Stimulated activated naive CD4-positive, alpha-beta T cell (primary cell): ENCODE measurements at places on chromosomes 16 and 17.

- DNase-seq = no peak
These were observed 11.0 kb upstream of the NXPH3 start for GRCh38 chr17:49564638-49565037.

GRCh38 chr16:86020971-86021370 lies 122.0 kb downstream of the IRF8 start:
- no peak for DNase-seq

DNA sequence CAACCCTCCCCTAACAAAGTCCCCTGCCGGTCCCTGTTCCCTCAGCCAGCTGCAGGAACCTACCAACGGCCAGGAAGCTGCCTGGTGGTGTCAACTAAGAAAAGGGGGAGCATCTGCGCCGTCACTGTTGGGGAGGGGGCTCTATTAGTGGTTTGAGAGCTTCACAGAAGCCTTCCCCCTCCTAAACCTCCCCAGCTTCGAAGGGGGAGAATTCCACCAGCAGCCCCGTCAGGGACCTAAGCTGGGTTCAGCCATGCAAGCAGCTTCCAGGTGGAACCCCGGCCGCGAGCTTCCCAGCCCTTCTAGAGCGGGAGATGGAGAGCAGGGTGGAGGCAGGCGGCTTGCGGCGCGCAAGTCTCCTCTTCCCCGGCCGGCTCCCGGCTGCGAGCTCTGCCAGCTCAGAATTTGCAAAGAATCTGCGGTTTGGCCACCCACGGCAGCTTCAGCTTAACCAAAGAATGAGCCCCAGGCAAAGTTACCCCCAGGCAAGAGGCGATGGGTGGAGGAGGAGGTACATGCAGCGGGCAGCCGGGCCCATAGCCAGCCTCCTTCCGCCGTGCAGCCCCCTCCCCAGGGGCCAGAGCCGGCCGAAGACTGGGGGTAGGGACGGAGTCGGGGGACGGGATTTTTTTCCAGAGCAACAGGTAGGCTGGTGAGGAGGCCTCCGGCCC lies 33.7 kb downstream of the DDX19A start:
- DNase-seq = peak; percentile 40

DNA sequence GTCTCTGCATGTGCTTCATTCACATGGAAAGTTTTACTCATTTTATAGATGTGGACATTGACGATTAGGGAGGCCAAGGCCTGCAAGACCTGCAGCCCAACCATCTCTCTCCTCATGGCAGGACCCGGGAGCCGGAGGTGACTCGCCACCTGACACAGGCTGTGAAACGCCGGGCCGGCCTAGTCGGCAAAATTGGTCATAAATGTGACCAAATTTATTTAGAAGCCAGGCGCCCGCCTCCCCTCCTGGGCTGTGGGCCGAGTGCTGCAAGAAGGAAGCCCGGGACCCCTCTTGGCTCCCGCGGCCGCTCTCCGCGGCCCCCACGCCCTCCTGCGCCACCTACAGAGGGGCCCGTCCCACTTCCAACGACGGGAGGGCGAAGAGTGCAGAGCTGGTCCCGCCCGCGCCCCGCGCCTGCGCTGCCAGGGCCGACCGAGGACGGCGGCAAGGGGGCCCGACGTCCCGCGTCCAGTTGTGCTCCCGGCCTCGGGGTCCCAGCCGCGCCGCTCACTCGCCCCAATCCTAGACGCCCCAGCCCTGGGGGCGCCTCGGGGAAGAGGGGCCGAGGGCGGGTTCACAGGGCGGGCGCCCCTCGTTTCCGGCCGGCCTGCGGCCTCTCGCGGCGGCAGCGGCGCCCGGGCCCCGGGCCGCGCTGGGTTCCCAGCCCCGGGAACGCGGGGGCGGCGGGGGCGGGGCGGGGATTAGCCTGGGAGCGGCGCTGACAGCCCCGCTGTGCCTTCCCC lies 47.5 kb downstream of the WNT3 start:
- no peak for DNase-seq

GRCh38 chr16:19228575-19228974 lies 57.0 kb upstream of the CLEC19A start:
- no peak for DNase-seq
